ENCODE measurements at places on chromosomes 16 and 17. TPM values are rescaled to one million over a fixed set of nuclear protein-coding genes. Genes with fewer than 3 reads are reported as not detected.

DNA sequence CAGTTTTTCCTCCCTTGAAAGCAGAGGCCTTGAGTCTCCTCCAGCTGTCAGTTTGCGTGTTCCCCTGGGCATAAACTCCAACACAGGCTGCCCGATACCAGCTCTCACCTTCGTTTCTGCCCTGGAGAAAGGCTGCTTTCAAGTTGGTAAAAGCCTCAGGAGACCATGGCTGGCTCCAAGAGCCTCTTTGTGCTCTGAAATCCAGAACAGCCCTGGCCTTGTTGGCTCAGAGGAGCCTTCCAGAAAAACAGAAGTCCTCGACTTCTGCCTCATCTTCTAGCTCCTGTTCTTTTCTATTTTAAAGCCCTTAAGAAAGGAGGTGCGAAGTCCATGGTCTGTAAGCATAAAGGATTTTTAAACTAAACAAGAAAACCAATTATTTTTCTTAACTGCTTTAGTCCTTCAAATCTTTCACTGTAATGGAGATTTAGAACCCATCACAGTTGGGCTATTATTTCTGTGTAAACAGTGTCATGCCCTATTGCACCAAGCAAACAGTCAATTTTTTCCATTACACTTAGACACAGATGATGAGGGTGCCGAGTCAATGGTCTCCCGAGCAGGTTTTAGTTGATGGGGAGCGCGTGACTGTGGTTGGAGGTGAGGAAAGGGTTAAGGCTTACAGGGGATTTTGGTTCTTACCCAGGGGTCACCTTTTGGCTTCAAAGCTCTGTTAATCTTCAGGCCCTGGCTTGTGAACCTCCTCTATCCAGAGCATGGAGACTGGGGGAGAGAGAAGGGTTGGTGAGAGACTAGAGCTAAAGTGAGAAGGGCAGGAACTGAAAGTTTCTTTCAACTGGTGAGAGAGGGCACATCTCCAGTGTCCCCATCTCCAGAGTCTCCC, 212.8 kb downstream of the MSI2 start:
- peak overlapping the region; percentile 72 for H3K27ac ChIP-seq
- no peak for DNase-seq
- peaks cover 7% of the 10 kb centered on the region for H3K36me3 ChIP-seq
- H3K4me3 ChIP-seq: no peak overlapping the region
- H3K4me1 ChIP-seq: peaks cover 37% of the 10 kb centered on the region

- H3K4me1 ChIP-seq: peaks cover 39% of the 10 kb centered on the region
- H3K4me3 ChIP-seq: no peak overlapping the region
- H3K27me3 ChIP-seq: no peaks in the 10 kb centered on the region
- no peak overlapping the region for H3K27ac ChIP-seq
Observed at GRCh38 chr17:45258981-45259380, 2.9 kb downstream of the SPATA32 start.

GRCh38 chr17:82924812-82925211, 85.0 kb upstream of the ZNF750 start:
- peaks cover 31% of the 10 kb centered on the region for H3K36me3 ChIP-seq
- H3K27me3 ChIP-seq: no peaks in the 10 kb centered on the region
- H3K4me1 ChIP-seq: no peaks in the 10 kb centered on the region

Gene RILP
- total RNA-seq: 7.4 TPM

Gene STX1B
- total RNA-seq: 0.49 TPM

- H3K27ac ChIP-seq: no peak overlapping the region
- H3K36me3 ChIP-seq: no peaks in the 10 kb centered on the region
- no peak overlapping the region for H3K4me3 ChIP-seq
- no peak for DNase-seq
Observed at GRCh38 chr16:5477251-5477650, 379.7 kb upstream of the EEF2KMT start.

GRCh38 chr17:49779739-49780231, 8.7 kb upstream of the KAT7 start:
- H3K27ac ChIP-seq: no peak overlapping the region
- no peak overlapping the region for H3K4me3 ChIP-seq
- H3K36me3 ChIP-seq: no peaks in the 10 kb centered on the region
- H3K4me1 ChIP-seq: peaks cover 11% of the 10 kb centered on the region
- H3K27me3 ChIP-seq: peaks cover 5% of the 10 kb centered on the region

- no peaks in the 10 kb centered on the region for H3K36me3 ChIP-seq
- H3K27ac ChIP-seq: no peak overlapping the region
- no peak overlapping the region for H3K4me3 ChIP-seq
Observed at GRCh38 chr16:709566-710499, 4.2 kb upstream of the FBXL16 start.

DNA sequence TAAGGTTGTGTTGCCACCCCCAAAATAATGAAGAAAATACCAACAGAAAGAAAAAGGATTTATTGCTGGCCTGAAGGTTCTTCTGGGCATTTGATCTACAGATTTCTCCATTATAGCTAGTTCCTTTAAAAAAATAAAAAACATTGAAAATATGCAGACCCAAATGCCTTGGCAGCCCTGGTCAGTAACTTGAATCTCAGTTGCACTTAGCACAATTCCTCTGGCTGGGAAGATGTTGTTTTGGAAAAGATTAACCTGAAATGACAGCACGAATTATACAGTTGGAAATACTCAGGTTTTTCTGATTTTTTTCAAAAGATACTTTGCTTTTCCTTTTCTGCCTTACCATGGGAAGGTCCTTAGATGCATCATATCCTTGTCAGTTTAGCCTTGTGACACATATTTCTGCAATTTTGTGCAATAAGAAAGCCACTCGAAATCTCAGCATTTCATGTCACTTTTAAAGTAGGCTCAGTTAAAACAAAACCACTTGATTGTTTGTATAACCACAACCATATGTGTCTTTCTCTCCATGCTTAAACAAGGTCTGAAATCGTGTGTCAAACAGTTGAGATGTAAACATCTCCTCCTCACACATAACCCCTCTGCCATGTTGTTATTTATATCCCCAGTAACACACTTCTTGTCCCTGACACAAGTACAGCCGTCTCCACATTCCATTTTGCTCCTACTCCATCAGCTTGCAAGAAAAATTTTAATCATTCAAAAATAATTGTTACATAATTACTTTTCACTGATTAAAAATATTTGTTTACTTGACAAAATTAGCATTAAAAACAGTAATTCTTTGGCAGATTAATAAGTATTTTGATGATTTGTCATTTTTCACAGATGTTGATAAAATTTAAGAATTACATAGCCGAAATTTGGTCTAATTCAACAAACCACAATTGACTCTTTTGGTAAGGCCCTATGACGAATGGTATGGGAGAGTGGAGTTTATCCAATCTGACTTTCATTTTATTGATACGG, 61.1 kb downstream of the SIAH1 start:
- DNase-seq: no peak
- H3K4me1 ChIP-seq: peaks cover 19% of the 10 kb centered on the region
- no peaks in the 10 kb centered on the region for H3K27me3 ChIP-seq

GRCh38 chr17:47897561-47897960, 1.5 kb downstream of the SP2 start:
- DNase-seq: no peak
- peaks cover 38% of the 10 kb centered on the region for H3K4me1 ChIP-seq

DNA sequence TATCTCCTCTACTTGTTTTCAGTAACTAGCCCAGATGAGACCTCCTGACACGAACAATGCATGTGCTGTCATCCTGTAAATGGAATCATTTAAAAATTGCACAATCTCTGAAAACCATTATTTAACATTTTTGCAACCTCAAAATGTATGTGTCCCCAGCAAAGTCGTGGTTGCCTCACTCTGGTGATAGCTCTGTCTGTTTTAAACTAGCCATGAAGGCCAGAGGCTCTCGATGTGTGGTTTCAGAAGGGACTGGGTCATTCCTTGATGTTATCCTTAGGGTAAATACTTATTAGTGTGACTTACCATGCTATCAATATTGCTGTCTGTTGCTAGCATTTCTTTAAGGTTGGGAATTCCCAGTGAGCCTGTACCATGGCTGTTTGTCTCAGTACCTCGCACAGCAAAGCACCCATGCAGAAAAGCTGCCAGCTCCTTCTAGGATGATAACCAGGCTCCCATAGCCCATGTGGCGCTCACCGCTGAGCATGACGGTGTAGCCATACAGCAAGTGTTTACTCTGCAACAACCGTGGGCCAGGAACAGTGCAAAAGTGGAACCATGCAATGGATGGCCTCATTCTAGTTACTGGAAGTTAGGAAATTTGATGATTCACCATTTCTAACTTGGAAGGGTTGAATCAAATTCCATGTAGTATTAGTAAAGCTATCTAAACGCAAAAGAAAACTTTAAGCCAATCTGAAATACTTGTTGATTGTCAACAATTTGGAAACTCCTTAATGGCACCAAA, 2.9 kb upstream of the PGS1 start:
- H3K27ac ChIP-seq: no peak overlapping the region
- peaks cover 31% of the 10 kb centered on the region for H3K4me1 ChIP-seq
- peaks cover 11% of the 10 kb centered on the region for H3K36me3 ChIP-seq
- no peak for DNase-seq

Gene TSPAN10
- 0.66 TPM for total RNA-seq

Gene SSTR5
- total RNA-seq: not detected

DNA sequence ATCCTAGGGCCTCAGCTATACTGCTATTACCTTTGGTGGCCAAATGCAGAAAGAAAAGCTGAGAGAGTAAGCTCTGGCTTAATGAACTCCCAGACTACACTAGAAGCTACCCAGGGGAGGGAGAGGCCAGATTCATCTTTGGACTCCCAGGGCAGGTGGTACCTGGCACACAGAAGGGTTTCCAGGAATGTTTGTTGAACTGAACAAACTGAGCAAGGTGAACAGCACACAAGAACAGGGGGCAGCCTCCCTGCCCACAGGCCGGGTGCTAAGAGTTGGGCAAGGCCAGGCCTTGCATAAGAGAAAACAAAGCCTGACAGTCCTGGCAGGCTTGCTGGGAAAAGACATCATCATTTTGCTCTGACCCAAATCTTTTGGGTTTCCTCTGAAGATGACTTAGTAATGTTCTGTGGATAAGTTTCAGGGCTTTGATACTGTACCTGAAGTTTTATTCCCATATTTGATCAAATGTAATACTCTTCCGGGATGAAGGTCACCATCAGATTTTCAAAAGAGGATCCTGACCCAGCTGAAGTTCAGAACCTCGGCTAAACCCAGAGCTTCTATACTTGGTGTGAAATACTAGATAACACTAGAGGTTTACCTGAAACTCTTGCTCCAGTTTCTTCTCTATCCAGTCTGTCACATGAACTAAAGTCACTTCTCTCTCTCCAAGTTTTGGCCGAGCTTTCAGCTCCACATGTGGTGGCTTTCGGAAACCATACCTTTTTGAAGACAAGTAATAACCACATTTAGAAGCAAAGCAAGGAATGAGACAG, 20.5 kb upstream of the ERN1 start:
- H3K27ac ChIP-seq: no peak overlapping the region
- no peak for DNase-seq
- H3K36me3 ChIP-seq: peaks cover 41% of the 10 kb centered on the region
- H3K4me3 ChIP-seq: no peak overlapping the region

DNA sequence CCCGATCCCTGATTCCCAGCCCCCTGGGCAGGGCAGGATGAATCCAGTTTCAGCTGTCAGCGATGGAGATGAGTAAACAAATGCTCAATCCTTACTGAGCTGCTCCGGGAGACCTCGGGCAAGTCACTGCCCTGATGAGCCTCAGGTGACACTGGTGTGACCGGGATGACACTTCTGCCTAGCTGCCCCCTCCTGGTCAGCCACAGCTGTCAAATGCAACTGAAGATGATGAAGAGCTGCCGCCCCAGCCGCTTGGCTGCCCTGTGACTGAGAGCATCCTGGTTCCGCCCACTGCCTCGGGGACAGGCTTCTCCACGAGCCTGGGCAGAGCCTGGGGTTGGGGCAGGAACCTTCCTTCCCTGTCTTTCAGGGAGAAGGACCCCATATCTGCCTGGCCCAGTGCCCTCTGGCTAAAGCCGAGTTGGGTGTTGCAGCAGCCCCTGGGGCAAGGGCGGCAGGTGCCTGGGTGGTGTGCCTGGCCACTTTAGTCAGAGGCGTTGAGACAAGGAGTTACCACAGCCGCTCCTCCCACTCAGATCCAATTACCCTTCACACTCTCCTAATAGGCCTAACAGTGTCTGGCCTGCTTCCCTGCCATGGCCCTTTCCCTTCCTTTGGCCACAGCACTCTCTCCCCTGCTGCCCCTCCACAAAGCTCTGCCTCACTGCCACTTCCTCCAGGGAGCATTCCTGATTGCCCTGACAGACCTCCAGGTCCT, 5.5 kb downstream of the CCL17 start:
- H3K27ac ChIP-seq: no peak overlapping the region
- peaks cover 2% of the 10 kb centered on the region for H3K27me3 ChIP-seq
- H3K4me3 ChIP-seq: no peak overlapping the region
- DNase-seq: no peak

Gene CACNG5
- not detected for total RNA-seq

DNA sequence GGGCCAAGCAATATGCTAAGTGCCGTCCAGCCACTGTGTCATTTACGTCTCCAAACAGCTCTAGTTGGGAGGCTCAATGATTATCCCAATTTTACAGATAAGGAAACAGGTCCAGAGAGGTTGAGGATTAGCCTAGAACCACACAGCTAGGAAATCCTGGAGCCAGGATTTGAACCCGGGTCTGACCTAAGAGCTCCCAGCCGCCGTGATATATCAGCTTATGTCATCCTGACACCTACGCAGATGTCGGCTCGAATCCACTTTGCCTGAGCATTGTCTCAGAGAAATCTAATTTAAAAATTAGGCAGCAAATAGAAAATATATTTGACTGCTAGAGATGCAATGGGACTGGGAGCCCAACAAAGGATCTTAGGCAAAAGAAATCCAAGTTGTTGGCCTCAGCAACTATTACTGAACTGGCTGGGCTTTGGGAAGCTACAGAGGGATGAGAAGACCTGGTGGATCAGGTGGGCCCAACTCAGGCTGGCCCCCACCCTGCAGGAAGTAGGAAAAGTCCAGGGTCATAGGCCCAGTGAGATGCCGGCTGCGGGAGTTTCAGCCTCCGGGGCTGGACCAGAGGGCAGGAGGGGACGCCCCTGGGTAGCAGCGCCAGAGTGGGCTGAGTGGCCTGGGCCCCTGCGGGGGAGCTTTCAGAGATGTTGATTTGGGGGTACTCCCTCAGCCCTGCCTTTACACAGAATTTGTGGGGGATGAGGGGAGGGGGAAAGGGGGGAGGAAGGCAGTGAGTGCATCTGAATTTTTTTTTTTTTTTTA, 35.1 kb upstream of the IL21R start:
- peak overlapping the region; percentile 96 for H3K27ac ChIP-seq
- H3K4me3 ChIP-seq: peak overlapping the region; percentile 66
- peaks cover 72% of the 10 kb centered on the region for H3K4me1 ChIP-seq
- peak; percentile 27 for DNase-seq

GRCh38 chr17:2057760-2058585, 3.1 kb downstream of the HIC1 start:
- H3K36me3 ChIP-seq: peaks cover 29% of the 10 kb centered on the region
- peak overlapping the region; percentile 69 for H3K4me3 ChIP-seq
- peak overlapping the region; percentile 80 for H3K27ac ChIP-seq
- peak; percentile 21 for DNase-seq
- peaks cover 34% of the 10 kb centered on the region for H3K4me1 ChIP-seq

- peak; percentile 26 for DNase-seq
- peaks cover 18% of the 10 kb centered on the region for H3K4me1 ChIP-seq
- no peaks in the 10 kb centered on the region for H3K27me3 ChIP-seq
- peaks cover 18% of the 10 kb centered on the region for H3K36me3 ChIP-seq
Observed at GRCh38 chr17:30290696-30291542, 825 bp downstream of the BLMH start.

- no peak for DNase-seq
- no peaks in the 10 kb centered on the region for H3K36me3 ChIP-seq
- no peak overlapping the region for H3K4me3 ChIP-seq
- H3K4me1 ChIP-seq: peaks cover 55% of the 10 kb centered on the region
- H3K27ac ChIP-seq: no peak overlapping the region
Observed at GRCh38 chr16:29023279-29024277, 38.7 kb downstream of the LAT start.

GRCh38 chr16:15644267-15644961, 1.5 kb upstream of the MARF1 start:
- peaks cover 3% of the 10 kb centered on the region for H3K36me3 ChIP-seq
- H3K4me1 ChIP-seq: peaks cover 39% of the 10 kb centered on the region
- no peaks in the 10 kb centered on the region for H3K27me3 ChIP-seq
- H3K27ac ChIP-seq: peak overlapping the region; percentile 96
- DNase-seq: no peak

All from activated T-helper 1 cell treated with anti-CD3 and anti-CD28 coated beads, Interleukin-12 subunit alpha, Interleukin-12 subunit beta, Interleukin-2, Interleukin-4 antibody, amounts not matched to agents 30 ng/mL and 10 ng/mL and 1 ng/mL, durations not matched to agents 14 hours and 24 hours and 36 hours (primary cell).